ENCODE measurements at places on chromosomes 5 and 9.

DNA sequence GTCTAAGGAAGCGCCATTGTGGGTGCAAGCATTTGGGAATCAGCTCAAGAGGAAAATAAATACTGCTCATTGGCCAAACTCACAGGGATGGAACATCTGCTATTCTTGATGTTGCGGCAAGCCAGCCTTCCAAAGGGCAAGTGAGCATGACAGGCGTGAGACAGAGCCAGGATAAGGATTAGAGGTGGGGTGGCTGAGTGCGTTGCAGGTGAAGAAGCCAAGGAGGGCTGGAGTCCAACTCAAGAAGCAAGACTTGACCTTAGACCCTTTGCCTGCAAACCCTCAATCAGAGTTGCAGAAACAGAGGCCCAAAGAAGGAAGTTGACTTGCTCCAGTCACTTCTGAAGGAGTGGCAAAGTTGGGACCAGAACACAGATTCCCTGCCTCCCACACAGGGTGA lies 79.4 kb downstream of the WWC1 start:
- no peak for DNase-seq

GRCh38 chr5:117183326-117183725 lies 608.7 kb upstream of the SEMA6A start:
- no peak for DNase-seq

GRCh38 chr9:133783331-133783731 lies 45.2 kb upstream of the SARDH start:
- DNase-seq: no peak

DNA sequence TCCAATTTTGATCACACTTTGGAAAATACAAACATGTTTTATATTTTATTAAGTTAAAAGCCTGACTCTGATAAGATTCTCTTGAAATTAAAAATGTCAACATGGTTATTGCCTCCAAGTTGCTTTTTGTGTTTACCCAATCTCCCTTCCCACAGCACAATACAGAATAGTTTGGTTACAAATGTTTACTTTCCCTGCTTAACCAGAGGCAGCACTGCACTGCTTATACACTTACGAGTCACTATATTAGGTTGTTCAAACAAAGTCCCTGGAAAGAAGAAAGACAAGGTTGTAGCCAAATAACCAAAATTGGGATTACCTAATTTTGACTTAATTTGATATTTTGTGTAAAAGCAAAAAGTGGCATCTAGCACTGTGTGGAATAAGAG lies 25.9 kb downstream of the SRFBP1 start:
- no peak for DNase-seq

GRCh38 chr5:30764704-30765103 lies 428.8 kb upstream of the CDH6 start:
- no peak for DNase-seq

- DNase-seq: no peak
Measured at GRCh38 chr5:42587096-42587723, 164.0 kb downstream of the GHR start.

DNA sequence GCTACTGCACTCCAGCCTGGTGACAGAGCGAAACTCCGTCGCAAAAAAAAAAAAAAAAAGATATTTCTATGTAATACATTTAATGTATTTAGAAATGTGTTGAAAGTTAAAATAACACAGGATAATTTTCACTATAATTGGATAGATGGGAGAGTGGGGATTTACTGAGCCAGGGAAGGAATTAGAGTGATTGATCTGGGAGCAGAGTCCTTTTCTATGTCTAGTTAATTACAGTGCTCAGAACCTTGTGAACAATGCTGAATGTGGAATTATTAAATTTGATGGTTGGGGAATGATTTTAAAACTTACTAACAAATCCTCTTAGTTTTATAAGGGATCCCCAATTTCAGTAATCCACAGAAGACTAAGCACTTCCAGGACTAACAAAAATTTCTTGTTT lies 239.7 kb downstream of the CSNK1G3 start:
- no peak for DNase-seq

- DNase-seq: no peak
Measured at GRCh38 chr5:118249386-118249785, 739.0 kb downstream of the DTWD2 start.

- no peak for DNase-seq
Measured at GRCh38 chr9:5112109-5112592, 73.3 kb downstream of the INSL6 start.

GRCh38 chr5:56457887-56458812 lies 225.0 kb upstream of the ANKRD55 start:
- no peak for DNase-seq

DNA sequence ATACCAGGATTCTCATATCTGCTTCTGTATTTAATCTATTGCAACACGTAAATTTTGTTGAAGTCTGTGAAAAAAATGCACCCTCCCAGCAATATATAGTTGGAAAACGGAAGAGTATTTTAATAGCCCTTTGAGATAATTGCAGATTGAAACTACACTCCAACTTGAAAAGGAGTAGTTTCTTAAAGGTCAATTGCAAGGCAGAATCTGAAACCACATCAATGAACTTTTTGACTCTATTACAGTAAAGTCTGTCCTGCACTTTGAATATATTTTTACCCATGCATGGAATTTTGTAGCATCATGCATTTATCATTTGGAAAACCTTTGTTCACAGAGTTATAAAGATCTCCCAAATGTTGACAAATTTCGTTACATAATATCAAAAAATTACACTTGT lies 311.6 kb upstream of the NREP start:
- DNase-seq: no peak

GRCh38 chr9:10534850-10535249 lies 78.0 kb downstream of the PTPRD start:
- DNase-seq: peak; percentile 61

DNA sequence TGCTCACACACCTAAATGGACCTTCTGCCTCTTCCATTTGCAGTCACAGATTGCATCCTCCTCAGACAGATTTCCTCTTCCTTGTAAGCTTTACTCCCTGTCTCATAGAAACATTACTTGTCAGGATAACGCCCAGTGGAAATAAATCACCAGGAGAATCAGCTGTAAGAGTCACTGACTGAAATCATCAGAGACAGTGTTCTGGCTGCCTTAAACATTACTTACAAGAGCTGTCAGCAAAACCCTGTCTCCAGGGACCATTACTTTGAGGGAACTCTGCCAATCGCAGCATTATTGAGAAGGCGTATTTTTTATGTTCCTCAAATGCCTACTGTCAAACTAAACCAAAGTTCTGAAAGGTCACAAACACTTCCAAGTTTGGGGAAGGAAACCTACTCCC lies 5.9 kb downstream of the DPYSL3 start:
- peak; percentile 36 for DNase-seq

DNA sequence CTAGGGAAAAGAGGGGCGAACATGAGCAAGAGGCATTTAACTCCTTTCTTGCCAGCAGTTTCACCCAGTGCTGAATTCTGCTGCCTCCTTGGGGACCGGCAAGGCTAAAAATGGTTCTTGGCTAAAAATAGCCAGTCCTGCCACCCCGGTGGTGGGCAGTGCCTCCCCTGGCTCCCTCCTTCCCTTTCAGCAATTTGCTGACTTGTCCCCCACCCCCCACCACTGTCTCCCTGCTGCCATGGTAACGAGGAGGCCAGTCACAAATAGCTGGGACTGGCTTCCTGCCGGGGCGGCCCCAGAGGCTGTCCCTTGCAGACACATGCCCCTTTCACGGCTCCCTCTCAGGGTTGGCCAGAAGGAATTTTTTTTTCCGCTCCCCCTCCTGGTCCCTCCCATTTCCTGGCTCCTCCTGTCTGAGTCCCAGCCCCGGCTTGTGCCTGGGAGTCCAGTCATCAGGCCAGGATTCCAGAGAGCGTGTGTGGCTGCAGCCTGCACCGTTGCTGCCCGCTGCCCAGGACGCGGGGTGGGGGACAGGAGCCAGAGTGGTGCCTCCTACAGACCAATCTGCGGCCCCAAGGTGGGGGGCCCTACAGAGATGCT lies 130.3 kb downstream of the RGS3 start:
- DNase-seq: peak; percentile 84

GRCh38 chr5:39650008-39650762 lies 225.4 kb upstream of the DAB2 start:
- DNase-seq: no peak

GRCh38 chr5:174547814-174548213 lies 176.6 kb upstream of the MSX2 start:
- DNase-seq: no peak

- no peak for DNase-seq
Measured at GRCh38 chr5:40743771-40744170, 12.0 kb downstream of the TTC33 start.

Measured in DMS 273 treated with DMSO at 0.1 percent for 48 hours (cell line).